ENCODE measurements at places on chromosomes 4 and X.

DNA sequence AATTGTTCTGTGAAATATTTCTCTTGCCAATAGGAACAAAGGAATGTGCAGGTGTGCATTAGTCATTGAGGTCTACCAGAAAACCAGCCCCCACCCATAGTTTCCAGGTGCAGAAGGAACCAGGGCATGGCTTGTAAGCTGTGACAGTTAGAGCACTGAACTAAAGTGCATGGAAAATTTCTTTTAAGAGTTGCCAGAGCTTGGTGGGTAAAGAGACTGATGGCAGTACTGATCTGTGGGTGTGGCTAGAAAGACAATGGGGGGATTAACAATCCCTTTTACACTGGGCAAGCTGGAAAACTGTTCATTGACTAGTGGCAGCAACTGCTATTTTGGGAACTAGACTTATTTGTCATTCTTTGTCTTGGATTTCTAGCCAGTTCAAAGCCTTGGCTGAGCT, 326.9 kb downstream of the PCDH19 start:
- DNase-seq, result no peak

GRCh38 chrX:110825972-110826371, 30.4 kb upstream of the CHRDL1 start:
- no peak for DNase-seq

GRCh38 chrX:32116047-32116446, 1044.2 kb upstream of the FTHL17 start:
- DNase-seq, result no peak

DNA sequence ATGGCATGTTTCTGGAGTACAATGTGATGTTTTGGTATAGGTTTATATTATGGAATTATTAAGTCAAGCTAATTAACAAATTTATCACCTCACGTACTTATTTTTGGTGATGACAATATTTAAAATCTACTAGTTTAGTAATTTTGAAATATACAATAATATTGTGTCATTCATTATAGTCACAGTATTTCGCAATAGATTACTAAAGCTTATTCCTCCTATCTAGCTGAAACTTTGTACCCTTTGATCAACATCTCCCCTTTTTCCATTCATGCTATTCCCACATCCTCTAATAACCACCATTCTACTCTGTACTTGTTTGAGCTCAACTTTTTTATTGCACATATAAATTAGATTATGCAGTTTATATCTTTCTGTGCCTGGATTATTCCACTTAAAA, 164.8 kb upstream of the SPANXN4 start:
- DNase-seq, result no peak

GRCh38 chr4:20318909-20319277, 67.2 kb downstream of the SLIT2 start:
- no peak for DNase-seq

DNA sequence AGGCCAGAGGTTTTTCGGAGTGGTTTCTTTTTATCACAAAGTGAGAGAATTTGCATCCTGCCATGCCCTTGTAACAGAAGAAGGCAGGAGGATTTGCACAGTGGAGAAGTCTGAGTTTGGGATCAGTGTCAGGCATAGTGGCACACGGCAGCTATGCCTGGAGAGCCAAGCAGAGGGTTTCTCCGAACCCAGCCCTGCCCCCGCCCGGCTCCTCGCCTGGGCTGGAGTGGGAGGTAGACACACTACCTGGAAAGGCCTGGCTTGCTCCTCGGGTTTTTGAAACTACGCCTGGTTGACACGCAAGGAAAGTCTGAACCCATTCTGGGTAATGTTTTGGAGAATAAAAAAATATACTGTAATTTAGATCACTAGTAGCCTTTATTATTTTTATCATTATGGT, 1653.6 kb upstream of the TENM3 start:
- DNase-seq, result no peak

- no peak for DNase-seq
These were observed 33.3 kb downstream of the TMSB4X start for GRCh38 chrX:13008189-13008533.

DNA sequence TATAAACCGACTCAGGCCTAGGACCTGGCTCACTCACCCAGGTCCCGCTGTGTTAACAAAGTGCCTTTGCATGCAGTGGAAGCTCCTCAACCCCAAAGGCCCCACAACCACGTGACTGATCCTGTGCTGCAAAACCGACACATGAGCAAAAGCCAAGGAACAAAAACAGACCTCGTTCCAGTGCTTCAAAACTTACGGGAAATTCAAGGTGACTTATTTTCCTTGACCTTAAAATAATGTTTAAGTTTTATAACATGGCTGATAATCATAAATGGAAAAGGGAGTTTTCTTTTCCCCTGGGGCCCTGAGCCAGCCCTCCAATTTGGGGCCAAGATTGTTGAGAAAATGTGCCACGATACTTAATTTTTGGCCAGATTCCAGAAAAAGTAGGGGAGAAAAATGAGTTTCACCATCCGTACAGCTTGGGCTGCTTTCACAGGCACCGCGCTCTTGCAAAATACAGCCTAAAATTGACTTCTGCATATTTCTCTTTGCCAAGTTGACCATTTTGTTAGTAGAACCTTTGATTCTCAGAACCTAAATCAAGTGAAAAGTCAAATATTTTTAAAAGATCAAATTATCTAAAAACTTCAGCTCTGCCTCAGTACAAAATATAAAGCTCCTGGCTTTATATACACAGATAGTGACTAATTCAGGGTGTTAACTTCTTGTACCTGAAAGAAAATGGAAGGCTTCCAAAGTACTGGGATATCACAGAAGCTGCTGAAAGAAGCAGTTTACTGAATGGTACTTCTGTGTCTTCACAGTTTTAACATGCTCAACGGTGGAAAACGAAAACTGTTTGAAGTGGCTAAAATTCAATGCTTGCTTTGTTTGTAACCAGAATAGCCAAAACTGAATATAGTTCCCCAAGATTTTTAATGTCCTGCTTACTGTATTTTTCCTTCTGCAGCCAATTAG, 93.8 kb downstream of the APBB2 start:
- peak; percentile 62 for DNase-seq

DNA sequence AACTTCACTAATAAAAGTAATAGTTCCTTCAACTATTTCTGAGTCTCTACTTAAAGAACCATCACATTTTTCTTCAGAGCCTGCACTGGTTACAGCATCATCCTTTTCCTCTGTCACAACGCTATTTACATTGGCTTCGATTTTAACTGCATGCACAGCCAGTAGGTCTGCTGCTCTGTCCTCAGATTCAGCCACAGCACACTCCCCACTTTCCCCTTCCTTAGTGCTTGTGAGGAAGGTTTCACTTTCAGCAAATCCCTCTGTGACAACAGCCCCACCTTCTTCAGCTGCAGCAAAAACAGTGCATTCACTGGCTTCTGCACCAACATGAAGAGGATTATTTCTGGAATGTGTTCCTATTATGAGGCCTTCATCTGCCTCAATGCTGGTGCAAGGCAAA, 25.7 kb downstream of the BOD1L1 start:
- DNase-seq, result no peak

- DNase-seq, result no peak
These were observed 302 bp downstream of the NHS start for GRCh38 chrX:17375367-17375636.

DNA sequence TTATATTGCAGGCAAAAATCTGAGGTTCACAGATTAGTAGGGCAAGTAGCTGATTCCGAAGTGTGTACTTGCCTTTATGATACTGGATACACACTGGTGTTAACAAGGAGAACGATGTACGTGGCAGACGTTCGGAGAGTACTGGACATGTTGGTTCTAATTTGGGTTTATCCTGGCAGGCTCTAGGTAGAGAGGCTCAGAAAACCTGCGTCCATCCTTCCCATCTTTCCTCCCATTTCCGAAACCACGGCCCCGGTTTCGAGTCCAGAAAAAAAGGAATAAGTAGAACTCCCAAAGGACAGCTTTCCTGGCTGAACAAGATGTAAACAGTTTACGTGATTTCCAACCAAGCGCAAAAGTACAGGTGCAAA, 351 bp upstream of the SLC30A9 start:
- DNase-seq, result no peak

GRCh38 chrX:18101087-18101486, 119.6 kb downstream of the BEND2 start:
- no peak for DNase-seq

DNA sequence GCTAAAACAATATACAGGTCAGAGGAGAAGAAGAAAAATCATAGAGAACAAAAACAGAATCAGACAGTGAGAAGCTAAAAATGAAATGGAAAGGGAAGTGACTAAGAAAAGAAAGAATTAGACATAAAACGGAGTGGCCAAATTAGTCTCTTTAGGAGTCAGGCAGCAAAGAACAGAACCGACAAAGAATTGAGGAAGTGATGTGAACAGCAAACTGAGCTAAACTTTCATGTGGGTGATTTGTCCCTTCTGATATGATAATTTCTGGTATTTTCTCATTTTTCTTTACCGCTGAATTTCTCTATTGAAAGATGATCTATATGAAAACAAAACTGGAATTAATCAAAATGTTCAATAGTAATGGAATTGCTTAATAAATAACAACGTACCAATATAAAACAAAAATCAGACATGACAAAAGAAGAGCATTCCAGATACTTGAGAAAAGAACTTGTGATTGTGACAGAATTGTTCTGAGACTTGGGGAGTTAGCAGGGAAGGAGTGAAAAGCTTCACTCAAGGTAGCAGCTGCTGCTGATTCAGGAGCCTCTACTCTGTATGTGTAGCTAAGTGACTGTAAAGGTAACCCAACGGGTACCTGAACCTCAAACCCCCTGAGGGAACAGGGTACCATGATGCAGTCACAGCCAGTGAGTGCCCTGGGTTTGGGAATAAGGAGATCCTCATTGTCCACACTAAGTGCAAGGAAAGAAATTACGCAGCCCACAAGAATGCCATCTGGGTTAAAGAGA, 8.8 kb downstream of the TAPT1 start:
- no peak for DNase-seq

DNA sequence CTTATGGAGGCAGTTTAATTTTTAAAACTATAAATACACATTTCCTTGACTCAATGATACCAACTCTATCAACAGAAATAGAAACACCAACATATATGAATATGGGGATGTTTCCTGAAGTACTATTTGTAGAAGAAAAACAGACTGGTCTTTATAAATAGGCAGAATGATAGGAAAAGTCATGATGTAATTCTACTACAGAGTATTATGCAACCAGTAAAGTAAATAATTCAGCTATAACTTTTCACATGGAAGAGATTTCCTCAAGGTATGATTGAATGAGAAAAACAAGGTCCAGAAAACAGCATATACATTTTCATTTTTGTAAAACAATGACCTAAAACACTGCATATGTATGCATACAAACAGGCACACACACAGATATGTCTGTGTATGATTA, 56.2 kb downstream of the GPRIN3 start:
- no peak for DNase-seq

DNA sequence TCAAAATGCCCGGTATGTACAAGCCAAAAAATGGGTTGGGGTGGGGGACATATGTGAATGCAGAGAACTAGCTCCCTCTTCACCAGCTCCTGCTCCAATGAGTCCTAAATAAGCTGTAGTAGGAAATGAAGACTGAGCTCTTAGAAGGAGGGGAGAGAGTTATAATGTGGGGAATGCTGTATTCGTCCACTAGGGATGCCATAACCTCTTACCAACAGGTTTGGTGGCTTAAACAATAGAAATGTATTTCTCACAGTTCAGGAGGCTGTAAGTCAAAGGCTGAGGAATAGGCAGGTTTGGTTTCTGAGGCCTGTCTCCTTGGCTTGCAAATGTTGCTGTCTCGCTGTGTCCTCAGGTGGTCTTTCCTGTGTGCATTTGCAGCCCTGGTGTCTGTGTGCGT, 4.4 kb upstream of the INPP4B start:
- DNase-seq, result no peak

DNA sequence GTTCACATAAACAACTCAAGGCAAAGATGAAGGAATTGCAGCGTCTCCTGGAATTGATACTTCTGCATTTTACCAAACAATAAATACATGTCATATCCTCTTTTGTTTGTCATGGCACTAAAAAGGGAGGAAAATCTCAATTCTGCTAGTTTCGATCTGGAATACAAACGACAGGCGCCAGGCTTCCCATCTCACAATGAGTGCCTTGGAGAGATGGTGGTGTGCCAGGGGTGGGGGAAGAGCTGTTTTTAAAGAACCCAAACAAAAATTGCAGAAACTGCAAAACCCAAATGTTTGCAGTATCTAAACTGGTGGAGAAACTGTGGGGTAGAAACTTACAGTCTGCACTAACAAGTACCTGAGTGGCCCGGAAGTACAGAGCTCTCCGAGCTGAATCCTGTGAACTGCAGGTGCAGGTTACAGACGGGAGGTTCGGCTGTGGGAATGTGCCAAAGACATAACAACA, 53.0 kb upstream of the KLF3 start:
- no peak for DNase-seq

DNA sequence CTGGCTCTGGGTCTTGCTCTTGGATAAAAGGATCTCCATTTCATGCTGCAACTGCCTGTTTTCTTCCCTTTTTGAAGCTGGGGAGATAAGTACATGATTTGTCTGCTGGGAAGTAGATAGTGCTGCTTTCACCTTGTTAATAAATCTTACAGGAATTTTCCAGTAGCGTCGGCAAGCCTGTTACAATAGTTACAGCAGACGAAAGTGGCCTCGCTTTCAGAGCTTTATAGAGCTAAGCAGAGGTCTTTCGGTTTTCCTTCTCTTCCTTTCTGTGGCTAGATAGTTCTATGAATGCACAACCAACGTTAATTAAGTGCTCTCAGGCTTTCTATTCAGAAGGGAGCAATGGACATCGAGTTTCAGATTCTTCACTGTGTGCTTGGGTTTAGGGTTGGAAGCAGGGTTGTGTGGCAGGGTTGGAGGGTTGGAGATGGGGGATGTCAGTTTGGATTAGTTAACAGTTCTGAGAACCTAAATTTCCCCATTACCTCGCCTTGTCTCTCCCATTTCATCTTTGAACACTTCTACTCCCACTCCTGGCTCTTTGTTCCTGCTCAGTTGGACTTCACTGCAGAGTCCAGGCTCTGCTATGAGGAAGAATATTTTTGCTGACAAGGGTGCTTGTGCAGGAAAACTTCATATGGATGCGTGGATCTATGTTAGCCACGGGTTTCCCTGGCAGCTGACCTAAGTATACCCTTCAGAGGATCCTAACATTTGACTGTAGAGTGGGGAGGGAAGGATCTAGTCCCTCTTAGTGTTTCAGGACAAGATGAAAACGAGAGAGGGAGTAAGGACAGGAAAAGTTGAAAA, 237.9 kb downstream of the ARHGAP10 start:
- no peak for DNase-seq

DNA sequence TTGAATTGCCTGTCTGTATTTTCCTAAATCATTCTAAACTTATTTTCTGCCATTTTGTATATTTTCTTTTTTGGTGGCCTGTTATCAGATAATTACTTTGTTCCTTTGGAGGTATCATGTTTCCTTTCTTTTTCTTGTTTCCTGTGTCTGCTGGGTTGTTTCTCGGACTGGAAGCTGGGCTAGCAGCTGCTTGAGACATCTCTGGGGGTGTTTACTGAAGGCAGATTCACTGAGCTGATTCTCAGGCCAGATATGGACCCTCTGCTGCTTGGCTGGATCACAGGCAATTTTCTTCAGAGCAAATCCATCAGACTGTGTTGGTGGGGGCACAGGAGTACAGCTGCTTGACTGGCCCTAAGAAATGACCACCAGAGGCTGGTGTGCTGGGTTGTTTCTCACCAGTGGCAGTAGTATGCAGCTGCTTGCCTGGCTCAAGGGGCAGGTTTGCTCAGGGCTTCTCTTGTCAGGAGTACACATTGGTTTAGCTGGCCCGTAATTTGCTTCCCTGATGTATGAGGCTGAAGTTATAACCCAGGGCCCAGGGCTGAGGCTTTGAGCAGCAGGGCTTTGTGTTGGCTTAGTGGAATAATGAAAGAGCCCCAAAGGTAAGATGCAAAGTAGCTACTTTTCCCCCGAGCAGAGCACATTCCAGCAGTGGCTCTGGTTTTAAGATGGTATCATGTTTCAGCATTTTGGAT, 680.6 kb downstream of the TECRL start:
- DNase-seq, result no peak

GRCh38 chrX:101022020-101022419, 29.9 kb downstream of the TRMT2B start:
- DNase-seq, result no peak
